ENCODE measurements at places on chromosomes 7 and 10.

DNA sequence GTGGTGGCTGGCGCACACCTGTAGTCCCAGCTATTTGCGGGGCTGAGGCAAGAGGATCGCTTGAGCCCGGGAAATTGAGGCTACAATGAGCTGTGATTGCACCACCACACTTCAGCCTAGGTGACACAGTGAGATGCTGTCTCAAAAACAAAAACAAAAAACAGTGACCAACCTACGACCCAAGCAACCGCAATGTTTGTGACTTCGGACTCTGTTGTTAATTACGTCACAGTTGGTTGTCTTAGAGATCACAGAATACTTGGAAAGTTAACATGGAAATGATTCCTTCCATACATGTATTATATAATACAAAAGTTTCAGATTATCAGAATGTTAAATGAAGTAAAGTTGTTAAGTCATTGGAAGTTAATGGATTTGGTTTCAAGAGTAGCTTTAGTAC, 106.2 kb downstream of the REEP3 start:
- DNase-seq = no peak

DNA sequence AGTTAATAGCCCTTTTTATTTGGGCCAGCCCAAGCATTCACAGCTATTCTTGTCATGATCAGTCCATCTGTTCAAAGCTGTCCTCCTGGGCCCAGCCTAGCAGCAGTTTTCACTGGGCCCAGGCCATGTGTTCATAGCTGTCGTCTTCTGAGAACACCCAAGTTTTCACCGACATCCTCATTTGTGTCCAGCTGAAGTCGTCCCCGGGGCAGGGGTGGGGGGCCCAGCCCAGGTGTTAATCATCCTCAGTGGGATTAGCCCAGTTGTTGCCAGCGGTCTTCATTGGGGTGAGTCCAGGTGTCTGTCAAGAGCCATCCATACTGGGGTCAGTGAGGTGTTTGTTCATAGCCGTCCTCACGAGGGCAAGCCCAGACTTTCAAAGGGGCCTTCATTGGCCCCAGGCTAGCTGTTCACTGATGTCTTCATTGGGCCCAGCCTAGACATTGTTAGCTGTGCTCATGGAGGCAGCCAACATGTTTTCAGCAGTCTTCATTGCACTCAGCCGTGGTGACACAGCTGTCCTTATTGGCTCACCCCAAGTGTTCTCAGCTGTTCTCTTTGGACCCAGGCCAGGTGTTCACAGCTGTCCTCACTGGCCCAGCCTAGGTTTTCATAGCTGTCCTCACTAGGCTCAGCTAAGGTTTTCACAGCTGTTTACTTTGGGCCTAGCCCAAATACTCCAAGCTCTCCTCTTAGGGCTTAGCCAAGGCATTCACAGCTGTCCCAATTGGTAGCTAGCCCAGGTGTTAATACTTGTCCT, 10.0 kb downstream of the FRG2B start:
- DNase-seq = no peak

DNA sequence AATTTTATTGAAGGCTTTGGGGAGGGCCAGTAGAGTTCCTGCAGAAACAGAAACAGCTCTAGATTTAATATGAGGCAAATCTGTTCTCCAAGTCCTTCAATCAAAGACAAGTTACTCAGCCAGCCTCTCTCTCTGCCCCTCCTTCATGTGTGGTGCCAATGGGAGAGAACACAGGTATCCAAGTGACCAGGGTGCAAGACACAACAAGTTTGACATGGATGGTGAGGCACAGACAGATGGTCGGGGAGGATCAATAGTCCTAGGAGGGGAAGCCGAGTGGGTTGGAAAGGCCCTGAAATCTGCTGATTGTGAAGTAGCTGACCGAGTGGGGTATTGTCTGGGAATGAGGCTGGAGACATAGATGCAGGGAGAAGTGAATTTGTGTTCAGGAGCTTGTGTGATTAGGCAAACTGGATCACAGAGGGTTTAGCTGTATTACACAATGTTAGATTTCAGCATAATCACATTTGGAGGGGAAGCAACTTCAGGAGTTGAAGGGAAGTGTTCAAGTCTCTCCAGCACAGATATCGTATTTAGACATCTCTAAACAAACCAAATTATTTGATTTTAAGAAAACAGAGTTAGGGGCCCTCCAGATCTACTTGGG, 1.5 kb downstream of the GIMAP1 start:
- DNase-seq = no peak

DNA sequence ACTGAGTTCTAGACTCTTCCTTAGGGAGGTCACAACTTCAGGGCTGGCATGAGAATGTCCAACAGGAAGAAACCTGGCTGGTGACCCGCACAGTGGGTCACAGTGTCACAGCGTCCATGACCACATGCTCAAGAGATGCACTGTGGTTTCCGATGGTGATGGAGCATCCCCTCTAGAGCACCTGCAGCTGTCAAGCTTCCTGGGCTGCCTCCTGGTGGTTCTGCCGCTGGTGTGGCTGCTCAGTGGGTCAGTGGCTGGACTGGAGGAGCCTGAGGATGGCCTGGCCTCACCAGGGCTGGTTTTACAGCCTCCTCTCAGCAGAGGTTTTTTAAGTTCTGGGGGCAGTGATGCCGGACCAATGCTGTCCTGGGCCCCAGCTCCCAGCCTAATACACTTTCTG, 149.3 kb downstream of the SH3PXD2A start:
- no peak for DNase-seq

DNA sequence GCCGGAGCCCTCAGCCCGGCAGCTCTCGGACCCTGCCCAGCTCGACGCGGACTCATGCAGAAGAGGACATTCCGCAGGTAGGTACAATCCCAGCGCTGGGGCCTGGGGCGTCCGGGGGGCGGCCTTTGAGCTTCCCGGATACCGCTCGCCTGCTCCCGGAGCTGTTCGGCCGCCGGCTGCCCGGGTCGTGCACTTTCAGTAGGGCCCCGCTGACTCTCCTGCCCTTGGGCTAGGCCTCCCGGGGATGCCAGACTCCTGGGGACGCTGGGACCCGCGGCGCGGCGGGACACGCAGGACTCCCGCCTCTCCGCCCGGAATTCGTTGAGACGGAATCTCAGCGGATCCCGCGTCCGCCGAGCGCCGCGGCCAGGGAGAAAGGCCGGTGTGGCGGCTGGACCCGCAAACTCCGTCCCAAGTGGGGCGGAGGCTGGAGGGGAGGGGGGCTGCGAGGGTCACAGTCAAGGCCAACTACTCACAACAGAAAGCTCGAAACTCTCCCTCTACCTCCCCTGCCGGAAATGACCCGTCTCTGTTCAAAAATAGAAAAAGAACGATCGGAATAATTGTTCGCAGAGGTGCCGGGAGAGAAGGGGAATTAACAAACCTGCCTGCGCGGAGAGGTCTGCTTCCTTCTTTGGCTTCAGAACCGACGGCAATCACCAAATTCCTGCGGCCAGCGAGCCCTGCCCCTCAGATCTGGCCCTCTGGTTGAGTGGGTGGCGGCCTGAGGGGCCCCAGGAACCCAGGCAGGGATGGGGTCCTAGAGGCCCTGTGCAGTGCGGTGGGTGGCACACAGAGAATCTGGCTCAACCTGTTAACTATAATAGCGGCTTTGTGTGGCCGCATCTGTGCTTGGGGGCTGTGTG, 9.2 kb downstream of the TLX1 start:
- DNase-seq = no peak

- DNase-seq = no peak
Measured at GRCh38 chr10:70671619-70672164, 614 bp upstream of the ADAMTS14 start.

- DNase-seq = no peak
Measured at GRCh38 chr7:32034052-32034451, 36.2 kb downstream of the PDE1C start.

DNA sequence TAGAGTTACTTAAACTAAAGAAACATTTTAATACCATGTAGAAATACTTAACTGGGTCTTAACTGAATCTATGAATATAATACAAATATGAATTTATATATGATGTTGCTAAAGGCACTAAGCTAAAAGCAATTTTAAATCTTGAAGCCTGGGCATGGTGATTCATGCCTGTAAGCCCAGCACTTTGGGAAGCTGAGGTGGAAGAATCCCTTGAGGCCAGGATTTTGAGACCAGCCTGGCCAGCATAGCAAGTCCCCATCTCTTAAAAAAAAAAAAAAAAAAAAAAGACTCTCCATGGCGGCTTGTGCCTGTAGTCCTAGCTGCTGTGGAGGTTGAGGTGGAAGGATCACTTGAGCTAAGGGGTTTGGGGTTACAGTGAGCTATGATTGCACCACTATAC, 95.3 kb downstream of the CCSER2 start:
- DNase-seq = peak; percentile 44

- DNase-seq = no peak
Measured at GRCh38 chr7:35968140-35968940, 167.5 kb downstream of the SEPTIN7 start.

DNA sequence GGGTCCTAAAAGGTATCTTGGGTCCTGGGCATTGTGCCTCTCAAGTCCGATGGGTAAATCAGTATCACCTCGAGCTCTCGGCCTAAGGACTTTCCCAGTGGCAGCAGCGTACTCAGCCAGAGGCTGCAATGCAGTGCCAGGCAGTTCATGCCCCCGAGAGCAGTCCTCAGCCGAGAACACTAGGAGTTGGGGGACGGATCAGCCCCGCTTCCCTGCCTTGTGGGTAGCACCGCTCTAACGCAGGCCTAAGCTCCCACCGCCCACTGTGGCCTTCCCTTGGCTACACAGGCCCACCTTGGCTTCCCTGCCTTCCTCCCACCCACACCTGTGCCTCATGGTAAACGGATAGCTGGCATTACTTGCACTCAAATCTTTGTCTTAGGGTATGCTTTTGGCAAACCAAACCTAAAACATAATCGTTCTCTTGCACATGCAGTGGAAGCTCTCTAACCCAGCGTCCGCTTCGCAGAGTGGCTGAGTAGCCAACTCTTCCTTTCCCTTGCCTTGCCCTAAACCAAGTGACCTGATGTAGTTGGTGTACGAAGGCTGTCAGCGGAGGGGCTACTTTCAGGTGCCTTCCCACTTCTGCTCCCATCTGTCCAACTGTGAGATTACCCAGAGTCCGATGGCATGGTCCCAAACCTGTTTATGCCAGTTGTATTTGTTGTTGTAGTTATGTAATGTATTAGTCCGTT, 73.2 kb upstream of the CHST15 start:
- DNase-seq = no peak

DNA sequence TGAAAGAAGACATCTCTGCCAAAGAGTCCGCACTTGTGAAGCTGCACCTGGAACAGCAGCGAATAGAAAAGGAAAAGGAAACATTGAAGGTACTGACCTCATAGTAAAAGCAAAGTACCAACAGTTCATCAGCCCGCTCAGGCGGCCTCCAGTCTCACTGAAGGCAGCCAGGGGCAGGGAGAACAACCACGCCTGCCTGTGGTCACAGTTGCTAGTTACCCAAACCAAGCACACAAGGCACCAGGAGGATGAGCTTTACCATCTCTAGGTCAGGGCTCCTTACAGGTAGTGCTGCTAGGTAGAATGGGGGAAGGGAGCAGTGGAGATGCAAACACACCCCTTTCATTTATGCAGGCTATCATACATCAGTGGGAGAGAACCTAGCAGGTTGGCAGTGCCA, 39.8 kb downstream of the CFAP58 start:
- DNase-seq = no peak

GRCh38 chr7:42690794-42691639, 220.9 kb downstream of the C7orf25 start:
- DNase-seq = peak; percentile 63

GRCh38 chr10:75108684-75109458, 2.6 kb upstream of the SAMD8 start:
- DNase-seq = no peak

DNA sequence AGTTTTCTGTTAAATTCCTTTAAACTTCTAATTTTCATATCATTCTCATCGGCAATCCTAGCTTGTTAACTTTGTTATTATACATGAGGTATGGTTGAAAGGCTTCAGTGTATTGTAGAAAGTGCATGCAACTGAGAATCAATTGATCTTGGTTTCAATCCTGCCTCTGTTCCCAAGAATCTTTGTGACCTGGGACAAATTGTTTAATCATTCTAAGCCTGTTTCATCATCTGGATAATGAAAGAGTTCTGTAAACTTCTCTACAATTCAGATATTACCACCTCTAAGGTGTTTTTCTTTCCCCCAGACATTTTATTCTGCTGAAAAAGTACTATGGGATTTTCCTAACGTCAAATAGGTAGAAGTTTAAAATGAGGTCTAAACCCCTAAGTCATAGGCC, 179.0 kb downstream of the RNLS start:
- DNase-seq = no peak

- DNase-seq = peak; percentile 34
Measured at GRCh38 chr10:96833220-96834001, 1.3 kb downstream of the LCOR start.

- peak; percentile 3 for DNase-seq
Measured at GRCh38 chr7:69782917-69783684, 184.8 kb downstream of the AUTS2 start.

GRCh38 chr7:158574308-158575036, 13.2 kb downstream of the PTPRN2 start:
- no peak for DNase-seq

DNA sequence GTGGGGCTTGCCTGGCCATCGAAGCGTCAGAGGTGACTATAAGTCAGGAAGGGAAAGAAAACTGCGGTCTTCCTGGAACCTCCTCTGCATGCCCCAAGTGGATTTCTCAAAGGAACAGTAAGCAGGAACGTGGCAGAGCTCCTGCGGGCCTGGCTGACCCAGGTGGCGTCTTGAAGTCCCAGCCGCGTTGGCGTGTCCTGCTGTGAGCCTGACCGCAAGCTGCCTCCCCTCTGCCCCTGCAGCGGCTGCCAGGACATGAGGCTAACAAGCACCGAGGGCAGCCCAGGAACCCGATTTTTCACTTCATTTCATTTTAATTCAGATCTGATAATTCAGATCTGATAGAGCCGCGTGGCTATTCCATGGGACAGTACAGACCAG, 55.4 kb downstream of the NKX6-2 start:
- DNase-seq = no peak

DNA sequence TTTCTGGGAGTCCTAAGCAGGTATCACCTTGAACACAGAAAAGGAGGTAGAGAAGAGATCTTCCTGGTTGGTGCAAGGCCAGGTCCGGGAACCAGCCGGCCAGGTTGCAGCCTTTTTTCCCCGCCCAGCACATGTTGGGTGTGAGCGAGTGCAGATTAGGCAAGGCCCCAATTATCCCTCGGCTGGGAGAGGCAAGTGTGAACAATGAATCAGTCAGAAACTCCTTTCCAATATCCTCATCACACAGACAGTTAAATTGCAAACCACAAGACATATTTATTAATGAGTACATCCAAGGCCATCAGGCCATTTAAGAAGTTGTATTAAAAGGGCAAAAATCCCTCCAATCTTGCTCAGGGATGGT, 115.0 kb upstream of the AFAP1L2 start:
- no peak for DNase-seq

DNA sequence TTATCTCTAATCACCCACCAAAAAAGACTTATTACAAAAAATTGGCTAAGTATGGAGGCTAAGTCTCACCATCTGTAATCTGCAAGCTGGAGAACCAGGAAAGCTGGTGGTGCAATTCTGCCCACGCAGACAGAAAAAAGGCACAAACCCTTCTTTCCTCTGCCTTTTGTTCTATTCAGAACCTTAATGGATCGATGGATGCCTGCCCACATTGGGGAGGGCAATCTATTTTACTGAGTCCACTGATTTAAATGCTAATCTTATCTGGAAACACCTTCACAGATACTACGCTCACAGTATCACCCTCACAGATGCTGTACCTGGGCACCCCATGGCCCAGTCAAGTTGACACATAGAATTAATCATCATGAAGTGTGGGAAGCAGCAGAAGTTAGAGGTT, 10.2 kb downstream of the IGFBP3 start:
- DNase-seq = no peak

GRCh38 chr7:45915606-45916005, 5.5 kb downstream of the IGFBP3 start:
- DNase-seq = peak; percentile 38
